ENCODE measurements at places on chromosomes 7 and 10.

GRCh38 chr10:10055656-10056442 is 961.8 kb upstream of the CELF2 start:
- DNase-seq, result no peak

DNA sequence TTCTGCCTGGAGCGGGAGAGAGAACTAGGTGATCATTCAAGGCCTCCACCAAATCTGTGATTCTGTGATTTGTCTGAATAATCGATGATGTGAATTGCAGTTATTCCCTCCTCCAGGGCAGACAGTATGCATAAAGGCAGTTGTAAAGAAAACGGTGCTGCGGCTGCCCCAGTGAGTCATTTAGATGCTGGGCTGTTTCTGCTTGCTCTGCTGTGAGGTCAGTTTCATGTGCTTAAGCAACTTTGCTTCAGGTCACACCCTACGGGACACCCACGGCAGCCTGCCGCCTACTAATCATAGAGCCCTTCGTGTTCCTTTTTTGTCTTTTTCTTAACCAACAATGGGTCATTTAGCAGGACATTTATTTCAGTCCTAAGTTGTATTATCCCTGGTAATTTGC is 158.1 kb upstream of the PITRM1 start:
- DNase-seq, result no peak

GRCh38 chr7:65798111-65799075 is 74.5 kb upstream of the VKORC1L1 start:
- DNase-seq, result no peak

DNA sequence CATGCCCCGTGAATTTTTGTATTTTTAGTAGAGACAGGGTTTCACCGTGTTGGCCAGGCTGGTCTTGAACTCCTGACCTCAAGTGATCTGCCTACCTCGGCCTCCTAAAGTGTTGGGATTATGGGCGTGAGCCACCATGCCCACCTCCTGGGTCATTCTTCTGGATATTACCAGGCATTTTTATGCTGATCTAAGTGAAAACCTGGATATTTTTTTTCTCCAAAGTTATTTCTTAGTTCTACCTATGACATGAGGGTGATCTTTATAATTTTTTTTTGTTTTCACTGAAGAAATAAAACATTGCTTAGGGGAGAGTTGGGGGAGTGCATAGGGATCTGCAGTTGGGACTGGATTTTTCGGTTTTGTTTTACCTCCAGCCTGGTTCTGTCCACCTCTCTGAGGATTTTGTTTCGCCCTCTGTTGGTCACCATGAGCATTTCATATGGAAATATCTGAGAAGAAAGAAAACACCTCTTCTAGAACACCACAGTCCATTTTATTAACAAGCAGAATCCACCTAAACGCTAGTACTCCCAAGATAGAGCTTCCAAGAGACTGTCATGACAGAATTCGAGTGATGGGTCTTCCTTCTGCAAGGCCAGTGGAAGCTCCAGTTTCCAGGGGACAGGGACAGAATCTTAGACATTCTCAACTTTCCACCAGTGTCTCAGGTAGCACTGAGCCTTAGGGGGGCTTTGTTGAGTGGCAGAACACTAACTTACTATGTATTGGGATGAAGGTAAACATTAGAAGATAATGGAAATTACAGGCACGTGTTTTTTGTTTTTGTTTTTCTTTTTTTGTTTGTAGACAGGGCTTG is 33.4 kb upstream of the AFAP1L2 start:
- no peak for DNase-seq

- no peak for DNase-seq
Observed at GRCh38 chr10:104646146-104646545, 5.1 kb downstream of the SORCS3 start.

GRCh38 chr10:68156373-68157185 is 47.3 kb downstream of the MYPN start:
- DNase-seq, result peak; percentile 45

DNA sequence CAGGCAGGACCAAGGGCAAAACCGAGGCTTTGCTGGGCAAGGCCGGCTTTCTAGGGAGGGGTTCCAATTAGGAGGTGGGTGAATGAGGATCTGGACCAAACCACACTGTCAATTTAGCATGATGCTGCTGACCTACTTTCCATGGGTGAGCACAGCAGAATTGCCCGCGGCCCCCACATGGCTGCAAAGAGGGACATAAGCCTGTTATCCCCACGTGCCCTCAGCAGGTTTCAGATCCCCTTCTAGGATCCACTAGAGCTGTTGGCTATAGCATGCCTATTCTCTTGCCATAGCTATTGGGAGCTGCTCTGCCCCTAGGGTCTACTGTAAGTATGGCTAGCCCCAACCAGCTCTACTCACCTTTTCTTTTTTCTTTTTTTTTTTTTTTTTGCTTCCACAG is 102.8 kb downstream of the COL13A1 start:
- no peak for DNase-seq

DNA sequence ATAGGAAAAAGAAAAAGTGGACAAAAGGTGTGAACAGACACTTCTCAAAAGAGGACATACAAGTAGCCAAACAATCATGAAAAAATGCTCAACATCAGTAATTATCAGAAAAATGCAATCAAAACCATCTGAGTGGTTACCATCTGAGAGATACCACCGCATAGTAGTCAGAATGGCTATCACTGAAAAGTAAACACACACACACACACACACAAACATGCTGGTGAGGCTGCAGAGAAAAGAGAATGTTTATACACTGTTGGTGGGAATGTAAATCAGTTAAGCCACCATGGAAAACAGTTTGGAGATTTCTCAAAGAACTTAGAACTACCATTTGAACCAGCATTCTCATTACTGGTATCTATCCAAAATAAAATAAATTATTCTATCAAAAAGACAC is 145.7 kb downstream of the CYP26A1 start:
- no peak for DNase-seq

DNA sequence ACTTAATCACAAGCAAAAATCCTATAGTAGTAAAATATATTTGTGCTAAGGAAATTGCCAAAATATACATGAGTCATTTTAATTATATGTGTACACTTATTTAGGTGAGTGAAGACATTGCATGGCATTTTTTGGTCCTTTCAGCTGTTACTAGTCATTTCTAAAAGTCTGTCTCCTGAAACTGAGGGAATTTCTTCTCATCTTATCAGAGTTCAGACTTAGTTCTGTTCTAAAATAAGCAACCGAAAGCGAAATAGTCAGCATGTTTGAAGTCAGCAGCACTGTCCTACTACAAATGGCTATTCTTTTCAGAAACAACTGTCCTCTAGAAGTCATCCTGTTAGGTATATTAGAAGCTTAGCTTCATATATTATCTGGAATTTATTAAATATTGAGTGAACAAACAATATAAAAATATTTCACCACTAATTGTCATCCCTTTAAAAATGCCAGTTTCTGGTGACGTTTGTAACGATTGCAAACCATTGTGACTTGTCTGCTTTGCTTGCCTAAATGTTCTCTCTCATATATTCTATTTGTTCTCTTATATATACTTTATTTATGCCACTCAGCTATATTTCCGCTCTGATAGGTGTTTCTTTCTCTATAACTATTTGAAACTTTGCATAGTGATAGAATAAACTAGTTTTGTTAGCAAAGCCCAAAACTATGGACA is 227.4 kb upstream of the KAT6B start:
- DNase-seq, result no peak

GRCh38 chr10:14588084-14588937 is 186.4 kb downstream of the FAM107B start:
- no peak for DNase-seq

DNA sequence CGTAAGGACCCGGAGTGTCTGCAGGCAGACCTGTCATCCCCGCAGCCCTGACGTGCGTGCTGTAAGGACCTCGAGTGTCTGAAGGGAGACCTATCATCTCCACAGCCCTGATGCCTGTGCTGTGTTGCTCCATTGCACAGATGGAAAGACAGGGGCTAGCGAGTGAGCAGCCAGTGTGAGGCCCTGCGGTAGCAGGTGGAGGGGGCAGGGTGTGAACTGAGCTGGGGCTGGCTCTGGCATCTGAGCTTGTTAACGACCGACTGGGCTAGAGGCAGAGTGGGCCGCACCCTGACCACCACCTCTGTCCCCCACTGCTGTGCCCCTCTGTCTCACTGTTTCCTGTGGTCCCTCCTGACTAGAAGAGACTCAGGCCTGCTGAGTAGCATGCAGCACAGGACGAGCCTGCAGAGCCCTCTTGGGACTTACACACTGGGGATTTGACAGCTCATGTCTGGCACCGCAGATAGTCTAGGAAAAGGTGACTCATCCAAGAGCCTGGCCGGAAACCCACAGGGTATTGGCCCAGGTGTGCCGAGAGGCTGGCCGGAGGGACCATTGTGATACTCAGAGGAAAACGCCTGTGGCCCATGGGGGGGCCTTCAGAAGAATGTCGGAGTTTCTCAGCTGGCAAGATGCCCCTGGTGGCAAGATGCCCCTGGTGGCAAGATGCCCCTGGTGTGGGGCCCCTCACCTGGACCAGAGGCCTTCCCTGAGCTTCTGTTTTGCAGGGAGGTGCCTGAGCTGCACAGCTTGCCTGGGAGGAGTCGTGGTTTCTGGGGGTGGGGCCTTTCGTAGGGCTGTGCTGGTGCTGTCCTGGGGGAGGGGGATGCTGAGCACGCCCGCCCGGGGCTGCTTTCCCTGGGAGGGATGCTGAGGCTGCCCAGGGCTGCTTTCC is 34.3 kb downstream of the INPP5A start:
- no peak for DNase-seq

GRCh38 chr7:92987538-92987937 is 130.2 kb downstream of the SAMD9 start:
- DNase-seq, result no peak

- no peak for DNase-seq
Observed at GRCh38 chr7:126606331-126606730, 646.4 kb downstream of the GRM8 start.

DNA sequence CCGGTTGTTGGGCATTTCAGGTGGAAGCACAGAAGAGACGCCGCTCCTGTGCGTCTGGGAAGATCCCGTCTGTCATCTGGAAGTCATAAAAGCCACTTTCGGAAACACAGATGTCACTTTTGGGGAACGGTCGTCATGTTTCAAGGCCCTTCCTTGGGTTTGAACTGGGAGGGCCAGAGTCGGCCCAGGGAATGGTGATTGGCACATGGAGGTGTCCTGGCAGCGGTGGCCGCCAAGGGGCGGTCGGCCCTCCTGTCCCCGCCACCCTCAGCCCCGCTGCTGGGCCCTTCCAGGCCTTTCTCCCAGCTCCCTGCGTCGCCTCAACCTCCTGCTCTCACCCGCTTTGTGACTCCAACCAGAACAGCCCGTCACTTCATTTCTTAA is 115.2 kb upstream of the SFMBT2 start:
- DNase-seq, result no peak

Data from stimulated activated CD8-positive, alpha-beta memory T cell treated with anti-CD3 and anti-CD28 coated beads, Interleukin-12 subunit alpha, Interleukin-12 subunit beta, amount 100 ng/mL, for 1 hour (primary cell).